ENCODE measurements at places on chromosomes 11 and 22.
A peak's percentile ranks its signal among the peaks of the same experiment; 100 is the strongest.

- no peak for DNase-seq
These were observed 52.3 kb upstream of the BMAL1 start for GRCh38 chr11:13225038-13226001.

DNA sequence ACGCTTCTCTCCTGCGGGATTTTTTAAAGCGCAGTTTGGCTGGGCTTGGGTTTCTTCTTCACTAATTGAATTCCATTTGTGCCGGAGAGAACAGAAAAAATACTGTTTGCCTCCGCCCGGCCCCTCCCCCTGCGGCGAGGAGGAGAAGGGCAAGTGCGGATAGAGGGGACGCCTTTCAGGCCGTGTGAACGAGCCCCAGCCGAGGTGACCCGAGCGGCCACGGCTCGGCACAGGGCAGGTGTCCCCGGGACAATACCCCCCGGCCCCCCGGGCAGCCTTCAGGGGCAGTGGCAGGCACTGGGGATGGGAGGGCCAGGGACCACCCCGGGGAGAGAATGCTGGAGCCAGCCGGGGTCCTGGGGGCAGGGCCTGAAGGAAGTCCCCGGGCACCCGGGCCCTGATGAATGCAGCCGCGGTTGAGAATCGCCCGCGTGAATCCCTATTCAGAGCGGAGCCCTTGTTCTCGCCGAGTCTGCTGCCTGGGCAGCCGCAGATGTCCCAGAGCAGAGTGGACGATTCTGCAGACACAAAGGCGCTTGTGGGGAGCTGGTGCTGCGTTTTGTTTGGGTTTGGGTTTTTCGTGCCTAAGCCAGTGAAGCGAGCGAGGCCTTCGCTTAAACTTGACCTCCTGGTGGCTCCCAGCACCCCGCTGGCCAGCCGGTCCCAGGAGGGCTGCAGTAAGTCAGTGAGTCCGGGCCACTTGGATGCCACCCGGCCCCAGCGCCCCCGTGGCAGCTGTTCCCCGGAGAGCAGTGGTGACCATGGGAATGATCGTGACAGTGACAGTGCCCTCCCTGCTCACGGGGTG, 96.0 kb downstream of the WNT7B start:
- no peak for DNase-seq

DNA sequence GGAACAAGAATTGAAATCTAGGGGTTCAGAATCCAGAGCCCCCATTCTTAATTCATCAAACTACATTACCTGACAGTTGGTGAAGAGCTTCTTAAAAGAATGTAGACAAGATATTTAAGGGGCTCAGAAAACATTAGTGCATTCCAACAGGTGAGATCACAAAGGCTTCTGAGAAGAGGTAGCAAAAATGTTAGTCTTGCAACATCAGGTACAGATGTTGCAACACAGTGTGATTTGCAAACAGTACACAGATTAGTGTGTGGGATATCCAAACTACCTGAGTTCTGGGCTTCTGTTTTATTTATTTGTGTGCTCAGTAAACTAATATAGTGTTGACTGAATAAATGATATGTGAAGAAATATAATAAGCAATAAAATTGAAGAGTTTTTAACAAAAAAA, 11.8 kb downstream of the CASP4 start:
- no peak for DNase-seq

GRCh38 chr22:49765091-49765771, 62.4 kb downstream of the BRD1 start:
- no peak for DNase-seq

GRCh38 chr11:79108851-79109250, 332.0 kb downstream of the TENM4 start:
- no peak for DNase-seq

DNA sequence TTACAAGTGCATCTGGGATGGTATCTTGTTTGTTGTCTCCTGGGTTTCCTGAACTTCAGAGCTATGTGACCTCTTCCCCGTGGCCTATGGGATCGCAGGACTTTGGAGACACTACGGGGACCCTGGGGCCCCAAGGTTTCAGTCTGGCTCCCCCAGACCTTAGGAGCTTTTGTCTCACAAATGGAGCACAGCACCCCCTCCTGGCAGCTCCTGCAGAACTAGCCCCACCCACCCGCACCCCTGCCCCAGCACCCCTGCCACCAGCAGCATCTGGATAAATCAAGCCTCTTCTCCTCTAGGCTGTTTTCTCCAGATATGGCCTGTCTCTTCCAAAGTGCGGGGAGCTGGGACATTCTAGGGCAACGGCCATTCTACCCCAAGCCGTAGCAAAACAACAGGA, 10.4 kb downstream of the RCOR2 start:
- no peak for DNase-seq

DNA sequence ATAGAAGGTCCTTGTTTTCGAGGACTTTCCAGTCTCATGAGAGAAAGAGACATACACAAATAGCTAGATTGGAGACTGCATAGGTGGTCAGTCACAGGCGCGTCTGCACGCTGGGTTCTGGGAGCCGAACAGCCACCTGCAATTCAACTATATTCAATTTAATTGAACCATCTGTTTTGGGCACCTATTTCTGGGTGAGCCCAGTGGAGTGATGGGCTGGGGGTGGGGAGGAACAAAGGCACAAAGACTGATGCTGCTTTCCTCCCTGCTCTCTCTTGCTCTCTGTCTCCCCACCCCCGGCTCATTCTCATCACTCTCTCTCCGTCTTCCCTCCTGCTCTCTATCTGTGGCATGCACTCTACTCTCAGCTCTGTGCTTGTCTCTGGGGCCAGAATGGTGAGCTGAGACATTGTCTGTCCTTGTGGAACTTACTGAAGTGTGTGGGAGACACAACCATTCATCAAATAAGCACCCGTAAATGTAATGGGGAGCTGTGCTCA, 48.1 kb upstream of the B3GAT1 start:
- DNase-seq = no peak

- no peak for DNase-seq
These were observed 129.5 kb downstream of the ETS1 start for GRCh38 chr11:128457874-128458273.

- DNase-seq = no peak
These were observed 8.3 kb downstream of the RBM4 start for GRCh38 chr11:66646828-66647227.

DNA sequence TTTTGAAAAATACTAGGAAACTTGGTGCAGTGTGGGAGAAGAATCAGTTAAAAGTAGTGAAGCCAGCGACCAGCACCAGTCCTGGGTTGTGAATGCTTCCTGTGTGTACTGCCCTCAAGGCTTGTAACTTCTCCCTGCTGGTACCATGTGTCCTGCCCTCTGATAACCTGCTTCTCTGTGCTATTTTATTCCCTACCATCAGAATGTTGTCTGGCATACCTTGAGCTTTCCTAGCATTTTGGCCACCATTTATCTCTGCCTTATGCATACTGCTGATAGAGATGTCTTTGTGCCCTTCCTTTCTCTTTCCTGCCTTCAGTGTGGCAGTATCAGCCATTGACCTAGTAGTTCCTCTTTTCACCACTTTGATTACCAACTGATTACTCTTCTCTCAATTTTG, 2.0 kb downstream of the GTF2H1 start:
- no peak for DNase-seq

GRCh38 chr11:44779736-44780520, 53.2 kb downstream of the TSPAN18 start:
- no peak for DNase-seq

DNA sequence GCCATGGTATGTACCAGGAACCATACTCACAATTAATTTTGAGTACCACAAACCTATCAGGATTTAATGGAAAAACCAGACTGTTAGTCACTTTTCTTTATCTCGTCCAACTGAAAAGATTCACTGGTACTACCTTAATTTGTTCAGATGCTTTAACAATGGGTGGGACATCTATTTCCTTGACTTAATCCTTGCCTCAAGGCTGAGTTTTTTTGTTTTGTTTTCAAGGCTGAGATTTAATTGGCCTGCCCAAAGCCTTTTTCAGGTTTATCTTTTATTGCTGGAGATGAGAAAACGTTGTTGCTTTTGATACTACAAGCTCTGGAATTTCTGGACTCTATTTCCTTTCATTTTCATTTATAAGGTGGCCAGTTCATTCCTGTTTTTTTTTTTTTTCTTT, 50.4 kb downstream of the NELL1 start:
- no peak for DNase-seq

- no peak for DNase-seq
These were observed 52.1 kb downstream of the NTM start for GRCh38 chr11:131422496-131422895.

DNA sequence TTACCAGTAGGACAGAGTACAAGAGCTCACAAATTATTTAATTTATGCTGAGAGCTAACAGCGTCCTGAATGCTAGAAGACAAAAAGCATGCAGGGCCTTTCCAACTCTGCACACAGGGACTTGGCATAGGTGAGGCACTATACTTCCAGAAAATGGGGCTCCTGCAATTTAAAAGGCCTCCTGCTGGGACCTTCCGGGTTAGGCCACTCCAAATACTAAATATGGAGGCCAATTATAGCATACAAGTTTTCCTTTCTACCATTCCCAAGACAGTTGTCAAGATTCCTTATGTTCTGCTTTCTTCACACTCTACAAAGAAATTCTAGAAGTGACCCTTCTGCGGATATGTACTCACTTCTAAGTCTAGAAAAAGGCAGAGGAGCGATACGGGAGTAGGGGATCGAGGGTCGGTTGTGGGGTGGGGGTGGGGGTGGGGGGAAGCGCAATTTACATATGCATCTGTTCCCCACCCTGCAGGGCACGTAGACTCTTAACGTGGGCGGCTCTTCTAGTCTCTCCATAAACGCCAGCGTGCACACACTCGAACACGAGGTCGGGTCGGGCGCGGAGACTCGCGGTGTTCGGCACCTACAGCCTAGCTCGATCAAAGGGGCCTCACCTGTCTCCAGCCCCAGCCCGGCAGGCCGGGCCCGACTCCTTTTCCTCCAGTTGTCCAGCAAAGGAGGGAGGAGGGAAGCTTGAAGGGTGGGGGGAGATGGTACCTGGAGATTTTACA, 728 bp downstream of the DCUN1D5 start:
- peak; percentile 39 for DNase-seq

DNA sequence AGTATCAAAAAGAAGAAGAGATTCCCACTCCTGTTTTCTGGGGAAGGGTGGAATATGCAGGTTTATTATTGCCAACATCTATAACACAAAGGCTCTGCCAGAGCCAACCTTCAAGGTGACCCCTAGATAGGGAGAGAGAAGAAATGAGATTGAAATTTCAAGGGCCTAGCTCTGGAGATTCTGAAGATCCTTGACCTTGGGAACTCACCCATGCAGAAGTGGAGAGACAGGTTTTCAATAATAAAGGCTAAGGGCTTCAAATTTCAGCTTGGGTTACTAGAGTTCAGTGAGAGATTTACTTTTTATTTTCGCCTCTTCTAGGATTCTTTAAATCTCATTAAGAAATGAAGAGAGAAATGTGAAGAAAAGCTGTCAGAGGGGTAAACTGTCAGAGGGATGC, 98.4 kb downstream of the CD44 start:
- peak; percentile 65 for DNase-seq

GRCh38 chr11:35045236-35045820, 93.6 kb upstream of the CD44 start:
- DNase-seq = no peak

- no peak for DNase-seq
These were observed 92.3 kb upstream of the AMOTL1 start for GRCh38 chr11:94675813-94676212.

- DNase-seq = no peak
These were observed 32.3 kb upstream of the CYP2D6 start for GRCh38 chr22:42162728-42163489.

DNA sequence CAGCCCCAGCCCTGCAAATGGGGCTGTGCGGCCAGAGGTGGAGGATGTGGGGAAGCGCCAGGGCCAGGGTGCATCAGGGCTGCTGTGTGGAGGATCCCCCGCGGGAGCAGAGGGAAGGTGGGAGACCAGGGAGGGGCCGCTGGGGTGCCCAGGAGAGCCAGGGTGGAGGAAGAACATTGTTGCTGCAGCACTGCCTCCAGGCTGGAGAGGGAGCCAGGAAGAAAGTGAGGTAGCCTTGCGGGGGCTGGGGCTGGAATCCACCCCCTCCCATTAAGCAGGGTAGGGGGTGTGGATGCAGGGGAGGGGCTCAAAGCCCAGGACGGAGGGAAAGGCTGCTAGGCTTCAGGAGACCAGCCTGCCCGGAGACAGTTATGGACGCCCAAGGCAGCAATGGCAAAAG, 15.0 kb downstream of the CABP7 start:
- no peak for DNase-seq

- DNase-seq = no peak
These were observed 24.1 kb upstream of the FEZ1 start for GRCh38 chr11:125519860-125520834.

DNA sequence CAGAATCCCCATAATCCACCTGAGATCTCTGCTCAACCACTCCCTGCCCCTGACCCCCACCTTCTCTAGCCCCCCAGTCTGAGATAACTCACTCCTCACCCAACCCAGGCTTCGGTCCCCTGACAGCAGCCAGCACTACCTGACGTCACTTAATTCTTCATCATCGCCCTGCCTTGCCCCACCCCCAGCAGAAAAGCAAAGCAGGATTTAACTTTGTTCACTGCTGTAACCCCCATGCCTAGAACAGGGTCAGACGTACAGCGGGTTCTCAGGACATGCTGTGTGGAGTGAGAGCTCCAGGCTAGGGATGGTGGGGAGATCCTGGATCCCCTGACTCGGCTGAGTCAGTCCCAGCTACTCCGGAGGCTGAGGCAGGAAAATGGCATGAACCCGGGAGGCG, 45.8 kb downstream of the ELFN2 start:
- no peak for DNase-seq

DNA sequence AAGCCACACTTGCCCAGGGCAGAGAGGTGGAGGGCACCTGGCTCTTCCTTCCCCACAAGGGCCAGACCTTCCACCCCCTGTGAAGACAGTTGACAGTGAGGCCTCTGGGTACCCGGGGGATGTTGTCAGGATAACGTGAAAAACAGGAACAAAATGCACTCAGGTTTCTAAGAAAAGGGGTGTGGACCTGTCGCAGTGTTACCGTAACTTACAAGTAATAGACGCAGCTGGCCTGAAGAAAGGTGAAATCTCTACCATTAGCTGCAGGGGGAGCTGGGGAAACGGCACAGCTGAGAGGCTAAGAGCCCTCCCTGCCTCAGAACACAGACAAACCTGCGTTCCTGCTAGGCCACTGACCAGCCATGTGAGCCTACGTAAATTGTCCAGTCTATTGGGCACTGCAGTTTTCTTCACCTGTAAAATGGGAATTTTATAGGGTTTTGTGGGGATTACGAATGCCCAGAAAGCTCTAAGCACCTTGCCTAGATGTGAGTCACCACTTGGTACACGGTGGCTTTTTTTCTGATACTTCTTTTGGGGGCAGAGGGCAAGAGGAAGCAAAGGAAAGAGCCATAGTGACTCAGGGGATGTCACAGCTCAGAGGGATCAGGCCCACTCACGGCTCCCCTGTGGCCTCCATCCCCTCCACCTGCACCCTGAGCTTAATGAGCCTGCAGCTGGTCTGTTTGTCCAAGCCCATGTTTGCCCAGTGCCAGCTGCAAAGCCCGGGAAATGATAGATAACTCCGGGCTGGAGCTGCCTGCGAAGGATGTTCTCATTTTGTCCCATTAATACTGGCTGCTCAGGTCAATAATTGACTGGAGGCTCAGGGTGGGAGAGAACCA, 18.4 kb upstream of the CABP7 start:
- peak; percentile 51 for DNase-seq

Data from thyroid gland (tissue), 4 donors.